ENCODE measurements at places on chromosomes 4 and X.
A peak's percentile ranks its signal among the peaks of the same experiment; 100 is the strongest.

- no peak for DNase-seq
Observed at GRCh38 chr4:72553540-72554337, 15.3 kb downstream of the ADAMTS3 start.

DNA sequence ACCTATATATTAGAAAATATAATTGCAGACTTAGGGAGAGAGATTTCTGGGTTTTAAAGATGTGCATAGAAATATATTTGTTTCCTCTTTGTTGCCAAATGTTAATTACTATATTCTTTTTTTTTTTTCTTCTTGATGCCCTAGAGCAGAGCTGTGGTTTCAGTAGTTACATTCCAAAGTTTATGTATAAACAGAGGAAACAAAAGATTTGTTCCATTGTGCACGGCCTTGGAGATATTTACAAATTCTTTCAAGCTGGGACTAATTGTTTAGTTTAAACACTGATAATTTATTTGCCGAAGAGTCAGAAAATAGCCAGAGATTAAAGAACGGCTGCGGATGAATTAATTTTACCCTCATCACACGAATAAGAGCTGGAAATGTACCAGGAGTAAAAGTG, 85.1 kb downstream of the USP46 start:
- no peak for DNase-seq

- DNase-seq = no peak
Observed at GRCh38 chr4:79087071-79087470, 147.8 kb upstream of the PAQR3 start.

- DNase-seq = peak; percentile 78
Observed at GRCh38 chr4:88341227-88342192, 37.1 kb upstream of the HERC6 start.

DNA sequence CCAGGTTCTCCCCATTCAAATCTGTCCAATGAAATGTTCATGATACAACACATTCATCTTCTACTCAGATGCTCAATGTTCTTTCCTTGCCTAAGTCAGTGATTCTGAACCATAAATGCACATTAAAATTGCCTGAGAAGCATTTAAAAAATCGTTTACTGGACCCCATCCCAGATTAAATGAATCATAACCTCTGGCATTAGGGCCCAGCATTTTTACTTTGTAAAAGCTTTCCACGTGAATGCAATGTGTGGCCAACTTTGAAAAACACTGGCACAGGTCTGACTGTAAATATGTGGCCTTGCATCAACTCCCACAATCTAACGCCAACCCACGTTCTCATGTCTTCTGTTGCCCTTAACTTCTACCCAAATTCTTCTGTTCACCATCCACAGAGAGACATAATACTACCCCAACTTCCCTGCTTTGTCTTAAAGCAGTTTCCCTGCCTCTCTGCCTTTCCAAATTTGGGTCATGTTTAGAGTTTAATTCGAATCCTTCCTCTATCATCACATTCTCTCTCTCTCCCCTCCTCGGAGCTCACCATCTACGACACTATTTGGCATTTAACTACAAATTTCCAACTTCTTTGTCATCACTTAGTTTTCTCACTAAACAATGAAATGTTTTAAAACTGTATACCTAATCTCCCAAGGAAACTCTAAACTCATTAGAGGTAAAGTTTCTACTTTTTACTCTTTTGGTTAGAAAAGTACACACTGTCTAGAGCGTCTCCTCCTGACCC, 78.7 kb downstream of the PRKG2 start:
- DNase-seq = no peak

GRCh38 chr4:113899271-113900070, 80.0 kb downstream of the ARSJ start:
- DNase-seq = no peak

DNA sequence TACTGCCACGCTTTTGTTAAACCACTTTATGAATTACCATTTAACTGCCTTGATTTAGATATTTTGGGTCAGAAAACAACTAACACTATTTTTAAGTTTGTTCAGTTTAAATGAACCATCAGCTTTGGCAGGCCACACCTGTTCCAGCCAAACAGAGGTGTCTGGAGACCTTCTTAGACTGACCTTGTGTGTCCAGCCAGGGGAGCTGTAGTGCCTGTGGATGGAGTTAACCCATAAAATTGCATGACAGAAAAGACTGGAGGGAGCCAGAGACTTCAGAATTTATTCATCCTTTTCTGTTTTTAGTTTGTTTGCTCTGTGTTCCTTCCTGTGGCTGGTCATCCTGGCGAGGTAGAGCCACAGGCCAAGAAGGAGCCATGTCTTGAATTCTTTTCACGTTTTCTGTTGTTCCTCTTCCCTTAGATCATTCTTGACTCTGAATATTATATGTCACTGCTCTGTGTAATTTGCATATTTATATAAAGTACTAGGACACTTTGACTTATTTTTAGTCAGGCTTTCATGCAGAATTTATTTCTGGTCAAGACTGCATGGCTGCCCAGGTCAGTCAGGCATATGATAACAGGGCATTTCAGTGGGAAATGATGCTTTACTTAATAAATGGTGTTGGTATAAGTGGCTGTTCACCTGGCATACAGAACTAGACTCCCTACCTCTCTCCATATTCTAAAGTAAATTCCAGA, 26.7 kb downstream of the HERC3 start:
- DNase-seq = no peak

DNA sequence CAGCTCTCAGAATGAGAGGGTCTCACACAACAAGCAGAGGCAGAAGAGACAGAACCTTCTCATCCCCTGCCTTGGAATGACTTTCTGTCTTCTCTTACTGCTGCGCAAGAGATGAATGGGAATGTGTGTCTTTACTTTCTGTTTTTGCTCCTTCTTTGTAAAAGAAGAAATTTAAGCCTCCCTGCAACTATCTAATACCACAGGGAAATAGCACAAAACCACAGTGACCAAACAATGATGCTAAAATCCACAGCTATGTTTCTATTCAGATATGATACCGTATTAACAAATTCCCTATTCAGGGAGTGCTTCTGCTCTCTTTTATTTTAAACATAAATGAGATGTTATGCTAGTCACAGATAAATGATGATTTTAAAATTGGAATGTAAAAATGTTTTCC, 173.8 kb upstream of the RAI2 start:
- no peak for DNase-seq

GRCh38 chr4:23779839-23780238, 110.0 kb downstream of the PPARGC1A start:
- no peak for DNase-seq

GRCh38 chr4:79163981-79164490, 161.8 kb downstream of the NAA11 start:
- no peak for DNase-seq

GRCh38 chrX:13009844-13010243, 34.6 kb downstream of the FAM9C start:
- no peak for DNase-seq

- DNase-seq = no peak
Observed at GRCh38 chr4:173564461-173564860, 34.4 kb upstream of the HAND2 start.

DNA sequence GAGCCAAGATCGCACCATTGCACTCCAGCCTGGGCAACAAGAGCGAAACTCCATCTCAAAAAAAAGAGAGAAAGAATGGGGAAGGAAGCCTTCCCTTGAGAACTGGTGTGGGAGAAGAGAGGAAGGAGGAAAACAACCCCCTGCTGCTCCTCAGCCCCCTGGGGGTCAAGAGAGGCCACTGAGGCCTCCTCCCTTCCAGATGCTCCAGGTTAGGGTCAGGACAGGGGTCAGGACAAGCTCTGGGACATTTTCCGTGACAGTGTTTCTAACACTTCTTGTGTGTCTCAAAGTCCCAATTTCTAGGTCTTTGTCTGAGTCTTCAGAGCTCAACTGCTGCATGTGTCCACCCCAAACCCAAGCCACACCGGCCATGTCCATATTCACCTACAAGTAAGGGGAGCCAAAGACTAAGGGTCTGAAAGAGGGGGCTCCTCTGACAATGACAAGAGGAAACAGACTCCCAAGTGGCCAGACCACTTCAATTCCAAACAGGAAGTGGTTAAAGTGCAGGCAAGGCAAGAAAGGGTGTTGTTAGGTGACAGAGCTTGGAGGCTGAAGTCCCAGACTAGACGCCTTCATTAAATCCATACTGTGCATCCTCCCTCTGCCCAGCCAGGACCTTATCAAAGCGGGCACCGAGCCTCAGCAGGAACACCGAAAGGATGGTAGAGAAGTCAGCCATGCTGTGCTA, 8.3 kb downstream of the L1CAM start:
- no peak for DNase-seq

DNA sequence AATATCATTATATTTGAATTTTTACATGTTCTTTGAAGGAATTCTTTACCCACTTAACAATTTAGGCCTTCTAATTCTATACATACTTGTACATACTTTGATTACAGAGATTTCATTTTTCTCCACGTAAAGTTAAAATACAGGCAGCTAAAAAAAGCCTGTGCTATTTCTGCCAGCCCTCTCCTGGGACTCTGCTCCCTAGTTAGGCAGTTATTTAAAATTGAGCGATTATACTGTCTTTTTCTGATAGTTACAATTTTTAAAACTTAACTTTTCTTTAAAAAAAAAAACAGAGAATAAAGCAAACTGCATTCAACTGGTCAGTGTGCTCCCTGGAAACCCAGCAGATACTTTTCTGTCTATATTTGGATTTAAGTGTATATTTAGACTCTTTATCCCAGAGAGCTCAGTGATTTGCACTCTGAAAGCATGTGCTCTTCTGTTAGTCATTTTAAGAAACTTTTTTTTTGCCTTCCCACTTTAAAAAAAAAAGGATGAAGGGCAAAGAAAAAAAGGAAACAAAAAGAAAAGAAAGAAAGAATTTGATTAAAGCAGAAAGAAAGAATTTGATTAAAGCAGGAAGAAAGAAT, 18.1 kb upstream of the FAM241A start:
- DNase-seq = no peak

GRCh38 chr4:56979421-56980072, 851 bp downstream of the POLR2B start:
- DNase-seq = no peak

GRCh38 chrX:146346102-146346501, 463.5 kb upstream of the CXorf51B start:
- no peak for DNase-seq

GRCh38 chrX:31236231-31236630, 164.4 kb upstream of the FTHL17 start:
- no peak for DNase-seq

- no peak for DNase-seq
Observed at GRCh38 chr4:6888506-6889071, 21.0 kb upstream of the TBC1D14 start.

- DNase-seq = no peak
Observed at GRCh38 chr4:138519436-138519835, 277.3 kb upstream of the SLC7A11 start.

- no peak for DNase-seq
Observed at GRCh38 chr4:149521611-149522425, 293.8 kb downstream of the IQCM start.

DNA sequence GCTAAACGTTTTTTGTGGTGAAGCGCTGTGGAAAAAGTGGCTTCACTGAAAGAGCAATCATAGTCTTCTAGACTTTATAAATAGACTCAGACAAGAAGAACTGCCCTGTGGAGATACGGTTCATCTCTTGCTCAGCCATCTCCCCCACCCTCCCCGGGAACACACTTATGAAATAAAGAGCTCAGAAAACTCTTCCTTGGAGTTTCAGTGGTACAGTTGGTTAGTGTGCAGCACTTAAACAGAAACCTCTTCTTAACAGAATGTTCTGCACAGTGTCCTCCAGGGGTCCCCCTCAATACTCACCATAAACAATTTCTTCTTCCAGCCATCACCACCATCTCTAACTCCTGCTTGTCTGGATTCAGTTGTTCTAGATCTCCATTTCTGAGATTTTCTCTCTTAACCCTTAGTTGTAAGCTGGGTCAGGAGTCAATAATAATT, 313.0 kb downstream of the ARHGAP10 start:
- DNase-seq = no peak

Measured in smooth muscle cell of the brain vasculature (primary cell).